Renal cortical epithelial cell (primary cell): ENCODE measurements at places on chromosomes 3 and 15. TPM values are rescaled to one million over a fixed set of nuclear protein-coding genes. Genes with fewer than 3 reads are reported as not detected.

DNA sequence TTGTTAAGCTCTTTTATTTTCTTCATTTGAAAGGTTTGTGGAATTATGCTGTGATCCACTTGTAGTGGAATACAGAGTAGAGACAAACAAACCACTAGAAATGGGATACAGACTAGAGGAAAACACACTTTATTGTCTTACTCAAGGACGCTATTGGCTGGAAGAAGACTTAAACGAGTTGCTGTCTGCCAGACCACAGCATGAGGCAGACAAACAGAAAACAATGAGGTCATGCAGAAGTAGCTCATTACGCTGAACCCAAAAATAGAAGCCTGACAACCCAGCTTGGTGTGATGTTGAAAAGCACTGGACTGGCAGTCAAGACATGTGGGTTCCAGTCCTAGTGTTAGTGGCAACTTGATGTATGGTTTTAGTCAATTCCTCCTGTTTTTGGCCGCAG lies 62.4 kb upstream of the P3H2 start:
- peak; percentile 87 for DNase-seq

GRCh38 chr15:48795901-48796300 lies 15.0 kb downstream of the CEP152 start:
- no peak for DNase-seq

- DNase-seq = no peak
These were observed 182.3 kb upstream of the NDN start for GRCh38 chr15:23869396-23869795.

DNA sequence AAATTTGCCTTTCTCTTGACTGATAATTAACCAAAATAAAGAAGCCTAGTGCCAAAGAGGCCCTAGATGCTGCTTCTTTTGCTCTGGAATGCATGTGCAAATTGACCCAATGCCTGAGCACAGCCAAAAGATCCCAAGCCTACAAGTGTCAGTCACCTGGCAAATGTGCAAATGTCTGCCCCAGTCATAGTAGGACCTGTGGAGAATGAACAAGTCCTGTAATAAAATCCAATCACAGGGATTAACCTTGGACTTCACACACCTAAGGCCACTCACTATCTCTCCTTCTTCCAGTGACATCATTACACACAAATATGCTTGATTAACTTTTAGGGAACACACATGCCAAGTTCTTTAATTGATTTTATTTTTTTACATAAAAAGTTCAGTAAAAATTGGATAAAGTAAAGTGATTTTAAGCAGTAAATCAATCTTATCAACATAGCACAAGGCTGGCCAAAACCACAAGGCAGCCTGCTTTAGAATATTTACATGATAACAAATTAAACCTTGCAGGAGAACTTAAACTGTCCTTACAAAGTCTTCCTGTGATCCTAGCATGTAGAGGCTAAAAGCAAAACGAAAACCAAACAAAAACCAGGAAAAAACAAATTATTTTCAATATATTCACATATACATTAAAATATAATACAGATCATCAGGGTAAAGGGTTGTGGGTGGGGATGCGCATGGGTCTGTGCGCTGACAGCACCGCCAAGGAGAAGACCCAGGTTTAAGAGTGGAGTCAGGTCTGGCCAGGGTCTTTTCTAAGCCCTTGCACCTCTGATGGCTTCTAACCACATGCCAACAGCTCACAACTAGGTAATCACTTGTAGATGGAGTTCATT lies 36.8 kb downstream of the NBEAL2 start:
- DNase-seq = no peak

DNA sequence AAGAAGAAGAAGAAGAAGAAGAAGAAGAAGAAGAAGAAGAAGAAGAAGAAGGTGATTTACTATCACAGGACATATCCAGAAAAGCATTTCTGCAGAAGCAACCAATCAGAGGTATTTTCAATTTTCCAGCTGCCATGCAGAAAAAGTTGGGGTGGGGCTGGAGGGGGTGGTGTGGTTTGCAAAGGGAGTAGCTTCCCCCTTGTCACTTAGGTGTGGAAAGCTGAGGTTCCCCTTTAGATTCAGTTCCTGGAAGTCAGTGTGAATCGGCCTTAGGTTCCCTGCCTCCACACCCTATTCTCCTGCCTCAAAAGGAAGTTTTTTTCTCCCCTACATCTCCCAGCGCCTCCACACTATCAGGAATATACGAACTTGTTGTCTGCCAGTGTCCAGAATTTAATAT lies 276.7 kb upstream of the ARRDC4 start:
- DNase-seq = no peak

- DNase-seq = peak; percentile 26
These were observed 14.9 kb downstream of the IGSF10 start for GRCh38 chr3:151446002-151446340.

DNA sequence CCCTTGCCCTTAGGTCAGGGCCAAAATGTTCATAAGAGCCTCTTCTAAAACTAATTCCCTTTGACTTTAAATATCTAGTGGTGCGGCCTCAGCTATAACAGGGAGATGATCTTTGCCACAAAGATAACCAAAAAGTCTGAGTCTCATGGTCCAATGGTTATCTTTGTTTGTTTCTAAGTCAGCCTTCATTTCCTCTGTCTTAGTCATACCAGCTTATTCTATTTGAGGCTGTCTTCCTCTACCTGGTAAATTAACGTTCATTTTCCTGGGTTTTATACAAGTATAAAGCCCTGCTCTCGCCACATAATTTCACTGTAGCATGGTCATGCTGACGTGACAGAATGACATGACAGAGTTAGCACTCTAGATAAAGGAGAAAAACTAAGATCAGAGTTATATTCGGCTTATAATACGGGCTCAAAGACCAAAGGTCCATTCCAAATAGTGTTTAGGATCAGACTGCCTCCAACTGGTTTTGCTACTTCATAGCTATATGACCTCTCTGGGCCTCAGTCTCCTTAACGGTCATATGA lies 18.4 kb downstream of the ZNF860 start:
- DNase-seq = no peak

DNA sequence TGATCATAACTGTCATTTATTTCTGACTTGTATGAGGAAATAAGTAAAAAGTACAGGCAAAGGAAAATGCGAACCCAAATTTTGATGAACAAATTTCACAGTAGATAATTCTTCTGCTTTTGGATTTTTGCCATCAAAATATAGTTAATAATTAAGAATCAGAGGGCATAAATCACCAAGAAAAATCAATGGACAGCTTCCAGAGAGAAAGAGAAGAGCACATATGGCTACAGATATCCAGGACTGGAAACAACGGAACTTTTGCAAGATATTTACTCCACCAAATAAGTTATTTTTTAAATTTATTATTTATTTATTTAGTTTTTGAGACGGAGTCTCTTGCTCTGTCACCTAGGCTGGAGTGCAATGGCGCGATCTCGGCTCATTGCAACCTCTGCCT lies 35.1 kb upstream of the NANOGP8 start:
- no peak for DNase-seq

DNA sequence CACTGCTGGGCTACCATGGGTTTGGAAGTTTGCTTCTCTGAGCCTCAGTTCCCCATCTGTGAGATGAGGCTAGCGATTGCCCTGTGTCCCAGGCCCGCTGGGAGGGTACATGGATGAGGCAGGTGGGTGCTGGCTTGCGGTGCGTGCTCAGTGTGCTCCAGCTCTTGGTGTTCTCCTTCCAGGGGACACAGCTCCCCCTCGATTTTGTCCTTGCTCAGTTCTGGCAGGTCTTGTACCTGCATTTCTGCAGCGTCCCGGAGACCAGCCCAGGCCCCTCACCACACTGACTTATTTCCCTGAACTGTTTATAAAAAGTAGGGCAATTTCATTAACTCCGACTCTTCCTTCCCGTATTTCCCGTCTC lies 95.4 kb downstream of the TBC1D2B start:
- no peak for DNase-seq

GRCh38 chr3:108281670-108282069 lies 14.7 kb upstream of the HHLA2 start:
- DNase-seq = no peak

- DNase-seq = no peak
These were observed 645 bp upstream of the SLITRK3 start for GRCh38 chr3:165196577-165197480.

GRCh38 chr3:101574388-101575112 lies 570 bp downstream of the PCNP start:
- peak; percentile 39 for DNase-seq

DNA sequence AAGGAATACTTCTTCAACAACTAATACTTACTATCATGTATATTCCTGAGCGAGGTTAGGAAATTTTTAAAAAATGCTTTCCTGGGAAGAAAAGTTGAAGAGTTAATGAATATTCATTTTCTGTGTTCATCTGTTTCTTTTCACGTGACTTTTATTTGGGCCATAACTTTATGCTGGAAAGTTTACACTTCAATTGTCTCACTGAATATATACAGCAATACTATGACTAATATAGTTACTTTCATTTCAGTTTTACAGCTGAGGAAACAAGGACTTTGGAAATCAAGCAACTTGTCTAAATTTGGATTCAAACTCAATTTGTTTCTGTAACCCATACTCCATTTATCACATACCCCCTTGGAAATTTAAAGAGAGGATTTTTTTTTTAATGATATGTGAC lies 894.2 kb downstream of the ROBO1 start:
- DNase-seq = no peak

DNA sequence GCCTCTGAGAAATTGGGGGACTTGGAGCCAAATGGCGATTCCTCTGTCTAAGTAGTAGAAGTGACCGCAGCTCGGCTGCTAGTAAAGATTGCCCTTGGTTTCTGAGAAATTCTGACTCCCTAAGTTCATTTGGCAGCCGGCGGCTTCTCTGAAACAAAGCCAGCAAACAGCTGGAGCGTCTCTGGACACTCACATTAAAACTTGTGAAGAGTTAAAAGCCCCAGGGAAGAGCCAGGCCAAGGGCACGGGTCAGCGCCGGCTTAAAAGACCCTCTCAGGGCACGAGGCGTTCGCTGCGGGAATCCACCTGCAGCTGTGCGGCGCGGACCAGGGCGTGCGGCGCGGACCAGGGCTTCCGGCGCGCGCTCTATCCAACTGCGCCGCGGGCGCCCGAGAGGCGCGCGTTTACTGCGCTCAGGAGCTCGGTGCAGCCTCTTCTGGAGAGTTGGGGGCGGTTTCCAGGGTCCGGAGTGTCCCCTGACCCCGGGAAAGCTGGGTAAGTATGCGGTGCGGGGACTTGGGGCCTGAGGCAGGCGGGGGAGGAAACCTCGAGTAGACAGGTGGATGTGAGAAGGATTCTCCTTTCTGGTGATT lies at the start of gene COL6A5:
Gene COL6A5 (plus strand): TSS at position 186 of the 593 bp plus-strand sequence. CDS start 27,967 bp downstream, outside the sequence.
- DNase-seq = no peak

GRCh38 chr3:159907828-159908227 lies 80.8 kb upstream of the IL12A start:
- no peak for DNase-seq

DNA sequence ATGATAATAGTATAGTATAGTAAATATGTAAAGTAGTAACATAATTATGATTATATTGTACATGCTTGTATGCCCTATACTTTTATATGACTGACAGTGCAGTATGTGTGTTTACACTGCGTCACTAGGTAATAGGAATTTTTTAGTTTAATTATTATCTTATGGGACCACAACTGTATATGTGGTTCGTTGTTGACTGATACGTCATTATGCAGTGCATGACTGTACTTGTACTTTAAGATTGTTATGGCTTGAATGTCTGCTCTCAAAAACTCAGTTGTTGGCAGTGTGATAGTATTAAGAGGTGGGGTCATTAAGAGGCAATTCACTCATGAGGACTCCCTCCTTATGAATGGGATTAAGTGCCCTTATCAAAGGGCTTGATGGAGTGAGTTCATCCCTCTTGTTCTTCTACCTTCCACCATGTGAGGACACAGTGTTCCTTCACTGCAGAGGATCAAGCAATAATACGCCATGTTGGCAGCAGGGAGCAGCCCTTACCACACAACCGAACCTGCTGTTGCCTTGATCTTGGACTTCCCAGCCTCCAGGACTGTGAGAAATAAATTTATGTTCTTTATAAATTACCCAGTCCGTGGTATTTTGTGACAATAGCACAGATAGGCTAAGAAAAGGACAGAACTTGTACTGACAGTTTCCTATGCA lies 152.2 kb downstream of the NEK11 start:
- no peak for DNase-seq

DNA sequence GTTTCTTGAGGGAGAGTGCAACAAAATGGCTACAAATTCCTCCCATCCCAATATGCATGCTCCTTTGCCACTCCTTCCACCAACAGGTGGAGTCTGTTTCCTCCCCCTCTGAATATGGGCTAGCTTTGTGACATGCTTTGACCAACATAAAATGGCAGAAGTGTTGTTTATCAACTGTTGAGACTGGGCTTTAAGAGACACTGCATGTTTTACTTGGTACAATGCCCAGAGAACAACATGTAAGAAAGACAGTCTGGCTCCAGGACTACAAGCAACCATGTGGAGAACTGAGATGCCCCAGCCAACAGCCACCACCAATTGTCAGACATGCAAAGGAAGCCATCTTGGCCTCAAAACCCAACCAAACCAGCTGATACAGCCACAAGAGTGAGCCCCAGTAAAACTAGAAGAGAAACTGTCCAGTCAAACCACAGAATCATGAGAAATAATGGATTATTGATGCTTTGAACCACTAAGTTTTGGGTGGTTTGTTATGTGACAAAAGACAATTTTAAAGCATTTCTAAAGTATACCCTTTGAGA lies 40.5 kb downstream of the NUDT16 start:
- DNase-seq = no peak

DNA sequence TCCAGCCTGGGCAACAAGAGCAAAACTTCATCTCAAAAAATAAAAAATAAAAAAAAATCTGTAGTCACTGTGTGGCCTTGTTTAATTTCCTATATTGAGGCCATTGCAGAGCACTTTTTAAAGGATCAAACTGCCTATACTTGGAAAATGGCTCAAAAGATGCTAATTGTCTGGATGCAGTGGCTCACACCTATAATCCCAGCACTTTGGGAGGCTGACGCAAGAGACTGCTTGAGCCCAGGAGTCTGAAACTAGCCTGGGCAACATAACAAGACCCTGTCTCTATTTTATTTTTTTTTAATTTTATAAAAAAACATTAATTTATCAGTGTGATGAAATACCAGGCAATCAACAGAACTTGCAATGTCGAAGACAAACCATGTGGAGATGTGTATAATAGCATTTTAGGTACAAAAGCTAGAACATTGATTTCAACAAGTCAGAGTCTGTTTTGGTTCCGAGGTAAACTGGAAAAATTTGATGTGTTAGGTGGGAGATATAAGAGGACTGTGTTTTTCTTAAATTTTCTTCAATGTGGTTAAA lies 47.0 kb upstream of the SETD2 start:
- no peak for DNase-seq

- DNase-seq = no peak
These were observed 183.6 kb upstream of the PROK2 start for GRCh38 chr3:71968544-71968943.

The EPM2AIP1 gene
- 5.0 and 14.6 TPM in 2 replicates for total RNA-seq

The HEXA gene
- total RNA-seq = 48.4 and 64.6 TPM in 2 replicates

The INAFM2 gene
- 11.5 and 13.5 TPM in 2 replicates for total RNA-seq

The GLDN gene
- total RNA-seq = not detected in 2 replicates

The KCNMB2 gene
- not detected in 2 replicates for total RNA-seq

The DLL4 gene
- 0.15 and 0.17 TPM in 2 replicates for total RNA-seq

The FBXO45 gene
- 11.3 and 13.7 TPM in 2 replicates for total RNA-seq

The GP5 gene
- total RNA-seq = under 0.01 and 0.10 TPM in 2 replicates

The SAMMSON gene
- not detected in 2 replicates for total RNA-seq

The GOLGA8R gene
- 0.35 and 1.6 TPM in 2 replicates for total RNA-seq

The C3orf70 gene
- under 0.01 and 0.17 TPM in 2 replicates for total RNA-seq

The ZNF501 gene
- 1.2 and 5.3 TPM in 2 replicates for total RNA-seq

The ETV5 gene
- 10.5 and 17.5 TPM in 2 replicates for total RNA-seq

The POMGNT2 gene
- total RNA-seq = 6.3 and 22.4 TPM in 2 replicates
